HCT116 (cell line): ENCODE measurements at places on chromosomes 7 and 10.
A peak's percentile ranks its signal among the peaks of the same experiment; 100 is the strongest.

DNA sequence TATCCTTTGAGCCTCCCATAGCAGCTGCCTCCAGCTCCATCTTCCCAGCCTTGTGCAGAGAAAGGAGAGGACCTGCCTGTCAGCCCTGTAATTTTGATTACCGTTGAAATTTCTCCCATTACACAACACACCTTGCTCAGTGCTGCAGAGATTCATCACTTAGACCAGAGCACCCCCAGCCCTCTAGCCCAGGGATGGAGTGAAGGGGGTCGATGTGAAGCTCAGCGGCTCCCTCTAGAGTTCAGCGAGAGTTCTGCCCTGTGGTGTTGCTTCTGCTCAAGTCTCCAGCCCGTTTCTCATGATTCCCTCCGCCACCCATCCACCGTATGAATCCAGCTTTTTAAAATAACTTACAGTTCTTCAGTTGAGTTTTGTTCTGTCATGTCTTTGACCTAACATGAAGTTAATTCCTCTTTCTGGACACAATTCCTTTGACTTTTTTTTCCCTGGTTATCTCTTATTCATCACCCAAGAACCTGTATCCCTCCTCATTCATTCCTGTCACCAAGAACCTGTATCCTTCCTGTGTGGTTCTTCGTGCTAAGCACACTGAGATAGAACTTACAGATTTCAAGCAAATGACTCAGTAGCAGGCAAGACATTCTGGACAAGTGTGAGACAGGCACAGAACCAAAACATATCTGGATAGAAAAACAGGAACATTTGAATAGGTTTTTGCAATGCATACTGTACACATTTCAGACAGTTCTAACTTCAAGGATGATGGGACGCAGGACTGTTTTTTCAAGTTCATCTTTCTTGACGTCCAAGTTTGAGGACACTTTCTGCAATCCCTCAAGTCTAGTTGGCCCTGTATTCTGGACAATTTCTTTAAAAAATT is 35.0 kb upstream of the ZNF32 start:
- DNase-seq = no peak

- no peak for DNase-seq
Observed at GRCh38 chr10:5219262-5219661, 22.6 kb downstream of the AKR1C4 start.

DNA sequence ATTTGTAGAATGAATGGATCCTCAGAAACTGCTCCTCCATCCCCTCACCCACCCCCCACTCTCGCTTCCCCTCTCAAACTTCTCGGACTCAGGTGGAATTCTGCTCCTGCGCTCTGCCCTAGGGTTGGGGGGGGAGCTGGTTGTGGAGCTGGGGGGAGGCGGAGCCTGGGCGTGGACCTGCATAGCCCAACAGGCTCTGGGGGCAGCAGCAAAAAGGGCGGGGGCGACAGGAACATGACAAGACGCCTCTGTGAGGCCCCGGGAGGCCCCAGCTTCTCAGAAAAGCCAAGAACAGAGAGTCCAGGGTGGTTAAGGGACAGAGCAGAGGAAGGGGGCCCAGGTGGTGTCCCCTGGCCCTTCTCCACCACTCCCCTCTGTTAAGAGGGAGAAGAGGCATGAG is 3.5 kb downstream of the TSC22D4 start:
- DNase-seq = no peak

DNA sequence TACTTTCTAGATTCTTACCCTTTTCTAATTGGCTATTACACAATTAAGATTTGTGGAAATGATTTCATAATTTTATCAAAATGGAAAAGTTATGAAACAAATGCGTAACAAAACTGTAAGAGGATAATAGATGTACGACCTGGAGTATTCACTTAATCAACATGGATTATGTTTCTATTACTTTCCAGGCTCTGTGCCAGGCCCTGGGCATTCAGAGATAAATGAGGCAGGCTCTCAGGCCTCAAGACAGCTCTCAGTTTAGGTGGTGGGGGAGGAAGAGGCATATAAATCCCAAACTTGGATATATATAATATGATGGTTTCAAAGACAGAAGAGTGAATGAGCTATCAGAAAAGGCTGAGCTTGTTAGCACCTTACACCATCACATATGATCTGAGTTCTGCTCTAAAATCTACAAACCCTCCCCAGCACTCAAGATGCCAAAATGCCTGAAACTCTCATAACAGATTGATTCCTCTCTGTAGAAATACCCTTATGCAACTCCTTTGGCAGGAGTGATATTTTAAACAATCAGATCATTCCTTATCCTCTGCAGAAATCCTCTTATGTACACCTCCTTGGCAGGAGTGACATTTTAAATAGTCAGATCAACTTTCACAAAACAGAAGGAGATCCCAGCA is 42.5 kb downstream of the ACBD5 start:
- DNase-seq = no peak

DNA sequence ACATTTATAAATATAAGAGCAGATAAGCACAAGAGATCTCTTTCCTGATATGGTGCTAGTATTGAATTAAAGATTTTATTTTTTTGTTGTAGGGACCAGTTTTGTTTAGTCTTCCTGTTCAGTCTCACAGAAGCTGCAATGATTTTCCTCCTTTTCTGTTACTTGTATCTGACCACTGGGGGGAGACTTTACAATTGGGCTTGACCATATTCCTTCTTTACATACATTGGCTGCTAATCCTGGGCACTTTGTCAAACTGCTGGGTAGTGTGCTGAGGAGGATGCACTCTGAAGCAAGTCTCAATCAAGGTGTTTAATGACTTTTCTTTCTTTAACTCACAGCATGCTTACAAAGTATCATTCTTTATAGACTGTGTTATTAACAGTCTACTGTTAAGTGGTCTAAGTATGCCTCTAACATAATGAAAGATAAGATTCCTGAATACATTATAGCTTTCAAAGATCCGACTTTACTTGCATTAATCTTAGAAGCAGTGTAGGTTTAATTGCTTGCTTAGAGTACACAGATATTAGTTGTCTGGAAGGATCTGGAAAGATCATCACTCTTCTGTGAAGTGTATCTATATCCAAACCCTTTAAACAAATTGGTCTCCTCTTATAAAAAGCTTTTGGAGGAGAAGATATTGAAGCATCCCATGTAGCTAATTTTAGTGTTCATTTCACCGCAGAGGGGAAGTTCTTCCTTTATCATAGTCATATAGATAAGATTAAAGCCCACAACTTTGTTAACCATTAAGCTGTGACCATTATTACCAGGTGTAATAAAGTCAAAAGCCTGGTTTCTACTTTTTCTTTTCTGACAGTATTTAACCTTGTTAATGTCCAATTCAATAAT is 3.1 kb downstream of the PALS2 start:
- DNase-seq = peak; percentile 48

DNA sequence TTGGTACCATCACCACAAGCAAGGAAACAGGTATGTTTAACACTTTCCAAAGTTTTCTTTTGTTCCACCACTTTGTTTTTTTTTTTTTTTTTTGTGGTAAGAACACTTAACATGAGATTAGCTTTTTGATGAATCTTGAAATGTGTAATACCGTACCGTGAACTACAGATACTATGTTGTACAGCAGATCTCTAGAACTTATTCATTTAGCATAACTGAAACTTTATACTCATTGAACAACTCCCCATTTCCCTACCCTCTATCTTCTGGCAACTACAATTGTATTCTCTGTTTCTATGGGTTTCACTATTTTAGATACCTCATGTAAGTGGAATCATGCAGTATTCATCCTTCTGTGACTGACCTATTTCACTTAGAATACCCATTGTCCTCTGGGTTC is 162.7 kb upstream of the ITGB1 start:
- DNase-seq = no peak

DNA sequence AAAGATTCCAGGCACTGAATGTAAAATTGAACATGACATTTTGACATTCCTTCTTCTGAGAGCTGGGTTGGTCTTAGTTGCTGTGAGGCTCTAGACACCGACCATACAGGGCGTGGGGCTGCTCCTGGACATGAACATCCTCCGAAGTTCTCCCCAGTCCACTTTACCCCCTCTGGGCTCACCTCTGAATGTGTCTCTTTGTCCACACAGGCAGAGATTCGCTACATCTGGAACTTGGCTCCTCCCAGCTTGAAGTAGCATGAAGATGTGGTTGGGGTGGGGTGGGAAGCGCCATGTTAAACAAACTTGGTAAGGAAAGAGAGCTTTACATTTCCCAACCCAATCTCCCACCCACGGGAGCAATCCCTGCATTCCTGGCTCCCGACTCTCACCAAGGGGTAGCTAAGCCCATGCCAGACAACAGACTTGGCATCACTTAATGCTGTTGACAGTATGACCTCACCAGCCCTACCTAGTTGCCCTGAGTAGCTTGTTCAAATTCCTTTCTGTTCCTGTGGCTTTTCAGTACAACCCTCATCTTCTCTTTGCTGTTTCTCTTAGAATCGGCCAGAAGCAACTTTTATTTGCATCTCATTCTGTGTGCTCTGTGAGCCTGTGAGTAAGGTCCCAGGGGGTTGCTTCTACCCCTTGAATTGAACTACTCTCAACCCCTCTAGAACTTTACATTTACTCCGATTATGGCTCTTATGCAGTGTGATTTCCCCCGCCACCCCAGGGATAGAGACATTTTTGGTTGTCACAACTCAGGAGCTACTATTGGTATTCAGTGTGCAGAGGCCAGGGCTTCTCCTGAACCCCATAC is 211.4 kb downstream of the SEC23IP start:
- no peak for DNase-seq

DNA sequence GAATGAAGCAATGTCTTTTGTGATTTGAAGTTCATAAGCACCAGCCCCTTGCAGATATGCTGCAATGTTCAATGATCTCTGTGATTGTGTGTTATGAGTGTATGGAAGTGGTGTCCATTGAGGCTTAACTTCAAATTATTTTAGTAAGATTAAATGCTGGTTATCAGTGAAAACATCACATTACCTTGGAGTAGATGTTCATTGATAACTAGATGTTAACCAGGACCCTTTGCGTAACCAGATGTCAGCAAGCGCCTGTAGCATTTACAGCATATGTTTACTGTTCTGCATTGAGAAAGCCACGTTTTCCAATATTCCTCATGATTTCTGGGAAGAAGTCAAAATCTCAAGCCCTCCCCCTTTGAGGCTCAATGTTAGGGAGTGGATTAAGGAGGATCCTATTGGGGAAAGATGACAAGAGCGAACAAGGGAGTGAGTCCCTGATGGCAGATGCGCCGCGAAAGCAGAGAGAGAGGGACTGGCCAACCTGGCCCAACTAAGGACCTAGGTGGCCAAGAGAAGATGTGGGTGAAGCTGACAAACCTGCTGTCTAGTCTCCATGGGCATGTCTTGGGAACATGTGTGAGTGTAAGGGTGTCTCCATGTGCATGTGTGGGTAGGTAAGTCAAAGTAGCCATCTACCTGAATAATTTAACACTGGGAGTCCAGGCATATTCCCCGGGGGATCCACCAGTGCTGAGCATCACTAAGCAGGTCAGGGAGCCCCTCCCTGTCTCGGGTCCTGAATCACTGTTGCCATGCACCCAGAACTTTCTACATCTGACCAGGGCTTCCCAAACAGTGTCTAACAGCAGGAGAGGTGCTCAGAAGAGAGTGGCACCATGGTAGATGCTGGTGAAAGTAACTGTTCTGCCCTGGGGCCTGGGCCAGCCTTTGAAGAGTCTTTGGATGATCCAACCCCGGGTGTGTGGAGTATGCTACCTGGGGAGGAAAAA is 141.6 kb upstream of the GDF10 start:
- DNase-seq = no peak
